CD4-positive, CD25-positive, alpha-beta regulatory T cell (primary cell): ENCODE measurements at places on chromosomes 5 and 9. TPM values are rescaled to one million over a fixed set of nuclear protein-coding genes. Genes with fewer than 3 reads are reported as not detected.

HRCT1 gene
- not detected for polyA plus RNA-seq

GFI1B gene
- polyA plus RNA-seq: not detected

GALT gene
- polyA plus RNA-seq: 67.0 TPM

CYLC2 gene
- polyA plus RNA-seq: not detected

C1QTNF2 gene
- polyA plus RNA-seq: not detected
